ENCODE measurements at places on chromosomes 7 and 10. TPM values are rescaled to one million over a fixed set of nuclear protein-coding genes. Genes with fewer than 3 reads are reported as not detected.

DNA sequence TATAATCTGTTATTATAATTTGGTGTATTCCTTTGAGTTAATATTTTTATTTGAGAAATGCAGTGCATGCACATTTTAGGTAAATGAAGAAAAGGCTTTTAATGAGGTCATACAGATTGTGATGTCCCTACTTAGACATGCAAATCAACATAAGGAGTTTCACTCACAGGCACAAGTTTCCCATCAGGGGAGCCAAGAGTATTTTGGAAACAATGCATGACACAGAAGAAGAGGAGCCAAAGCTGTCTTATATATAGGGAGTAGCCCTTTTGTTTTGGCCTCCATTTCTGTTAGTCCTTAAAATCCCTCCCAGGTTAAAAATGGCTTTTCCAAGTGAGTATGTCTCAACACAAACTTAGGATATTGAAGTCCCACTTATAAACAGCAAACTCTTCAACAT, 703.4 kb upstream of the ANKRD30A start:
- no peak for DNase-seq

DNA sequence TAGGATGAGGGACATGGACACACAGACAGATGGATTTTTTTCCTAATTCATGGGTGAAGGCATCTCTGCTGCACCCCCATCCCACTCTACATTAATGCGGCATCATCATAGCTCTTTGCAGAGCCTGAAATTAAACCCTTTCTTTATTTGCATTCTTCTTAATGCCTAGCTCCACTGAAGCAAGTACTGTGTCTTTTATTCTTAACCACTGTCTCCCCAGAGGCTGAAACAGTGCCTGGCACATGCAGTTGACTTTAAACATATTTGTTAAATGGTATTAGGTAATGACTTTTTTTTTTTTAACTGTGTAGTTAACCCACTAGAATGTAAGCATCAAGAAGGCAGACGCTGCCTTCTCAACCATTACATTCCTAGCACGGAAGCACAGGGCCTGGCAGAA, 73.5 kb downstream of the SMURF1 start:
- no peak for DNase-seq

DNA sequence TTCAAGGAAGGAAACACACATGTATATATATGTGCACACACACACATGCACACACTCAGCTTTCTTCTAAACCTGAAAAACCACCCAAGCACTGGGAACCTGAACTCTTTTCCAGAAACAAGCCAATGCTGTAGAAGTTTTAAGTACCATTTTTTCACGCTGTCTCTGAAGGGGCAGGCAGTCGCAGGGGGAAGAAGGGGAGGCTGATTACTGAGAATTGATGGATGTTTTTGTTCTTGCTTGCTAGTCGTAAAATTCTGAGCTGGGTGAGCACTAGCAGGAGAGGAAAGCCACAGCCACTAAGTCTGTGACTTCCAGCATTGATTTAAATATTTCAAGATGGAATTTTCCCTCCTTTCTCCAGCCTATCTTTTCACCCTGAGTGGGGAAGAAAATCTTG, 391.8 kb downstream of the CALN1 start:
- no peak for DNase-seq

GRCh38 chr10:78914502-78915189, 154.1 kb upstream of the ZMIZ1 start:
- no peak for DNase-seq

- DNase-seq: no peak
Observed at GRCh38 chr10:131017566-131018285, 293.8 kb downstream of the TCERG1L start.

DNA sequence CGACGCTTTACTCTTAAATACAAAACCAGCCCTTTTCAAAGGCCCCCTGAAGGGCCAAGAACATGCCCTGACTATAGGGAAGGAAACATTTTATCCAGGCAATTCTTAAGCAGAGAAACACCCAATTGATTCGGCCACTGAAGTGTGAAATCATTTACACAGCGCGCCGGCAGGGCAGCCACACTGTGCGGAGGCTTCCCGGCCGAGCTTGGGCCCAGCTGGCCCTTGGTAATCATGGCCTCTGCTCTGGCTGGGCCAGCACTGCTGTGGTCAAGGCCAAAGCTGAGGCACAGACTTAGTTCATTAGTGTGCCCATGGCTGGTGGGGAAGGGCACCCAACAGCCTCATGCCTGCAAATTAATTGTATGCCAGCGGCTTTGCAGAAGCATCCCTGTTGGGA, 143.7 kb upstream of the HABP2 start:
- no peak for DNase-seq

DNA sequence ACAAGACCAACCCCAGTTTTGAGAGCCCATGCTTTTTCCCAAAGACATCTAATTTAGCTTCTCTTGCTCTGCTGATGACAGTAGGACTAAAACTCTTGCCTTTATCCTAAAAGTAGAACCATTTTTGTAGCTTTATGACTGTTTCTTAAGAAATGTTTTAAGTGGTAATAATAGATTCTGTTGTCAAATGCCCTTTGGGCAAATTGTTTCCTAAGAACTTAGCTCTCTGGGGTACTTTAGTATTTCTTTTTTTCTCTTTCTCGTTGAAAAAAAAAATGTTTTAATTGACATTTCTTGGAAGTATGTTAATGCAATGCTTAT, 157.4 kb downstream of the ARID5B start:
- DNase-seq: no peak

- DNase-seq: no peak
Observed at GRCh38 chr10:119283818-119284217, 76.4 kb downstream of the GRK5 start.

The SAMD9L gene
- 4.7 TPM for total RNA-seq

The ATOH7 gene
- total RNA-seq: not detected

The EBLN1 gene
- not detected for total RNA-seq

The ZC3HAV1L gene
- total RNA-seq: 11.4 TPM

The NPY gene
- not detected for total RNA-seq

The ADIRF gene
- total RNA-seq: not detected

The GPR158 gene
- total RNA-seq: 0.06 TPM
